ENCODE measurements at places on chromosomes 1 and 21.
A peak's percentile ranks its signal among the peaks of the same experiment; 100 is the strongest.

DNA sequence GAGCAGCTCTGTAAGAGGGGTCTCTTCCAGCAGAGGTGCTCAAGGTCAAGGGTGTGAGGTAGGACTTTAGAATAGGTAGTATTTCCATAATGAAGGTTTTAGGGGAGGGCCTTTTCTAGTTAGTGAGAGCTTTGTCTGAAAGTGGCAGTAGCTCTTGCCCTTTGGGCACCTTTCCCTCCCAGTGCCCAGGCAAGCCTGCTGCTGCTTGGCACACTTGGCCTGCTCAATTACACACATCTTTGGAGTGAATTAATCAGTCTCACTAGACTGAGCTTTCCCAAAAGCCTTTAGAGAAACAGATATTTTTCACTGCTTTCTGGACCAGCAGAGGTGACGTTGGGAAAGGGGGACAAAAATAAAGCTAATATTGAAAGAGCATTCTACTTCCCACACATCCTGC lies 48.0 kb downstream of the MAB21L3 start:
- DNase-seq = no peak

DNA sequence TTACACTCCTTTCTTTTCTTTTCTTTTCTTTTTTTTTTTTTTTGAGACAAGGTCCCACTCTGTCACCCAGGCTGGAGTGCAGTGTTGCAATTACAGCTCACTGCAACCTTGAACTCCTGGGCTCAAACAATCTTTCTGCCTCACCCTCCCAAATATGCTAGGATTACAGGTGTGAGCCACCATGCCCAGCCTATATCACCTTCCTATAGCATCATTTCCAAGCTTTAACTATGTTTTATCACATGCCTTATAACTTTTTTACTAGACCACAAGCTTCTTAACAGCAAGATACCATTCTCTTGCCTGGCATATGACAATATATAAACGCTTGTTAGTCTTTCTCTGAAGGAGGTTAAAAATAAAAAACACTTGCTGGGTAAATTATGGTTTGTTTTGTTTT lies 55.3 kb upstream of the MUTYH start:
- DNase-seq = no peak

DNA sequence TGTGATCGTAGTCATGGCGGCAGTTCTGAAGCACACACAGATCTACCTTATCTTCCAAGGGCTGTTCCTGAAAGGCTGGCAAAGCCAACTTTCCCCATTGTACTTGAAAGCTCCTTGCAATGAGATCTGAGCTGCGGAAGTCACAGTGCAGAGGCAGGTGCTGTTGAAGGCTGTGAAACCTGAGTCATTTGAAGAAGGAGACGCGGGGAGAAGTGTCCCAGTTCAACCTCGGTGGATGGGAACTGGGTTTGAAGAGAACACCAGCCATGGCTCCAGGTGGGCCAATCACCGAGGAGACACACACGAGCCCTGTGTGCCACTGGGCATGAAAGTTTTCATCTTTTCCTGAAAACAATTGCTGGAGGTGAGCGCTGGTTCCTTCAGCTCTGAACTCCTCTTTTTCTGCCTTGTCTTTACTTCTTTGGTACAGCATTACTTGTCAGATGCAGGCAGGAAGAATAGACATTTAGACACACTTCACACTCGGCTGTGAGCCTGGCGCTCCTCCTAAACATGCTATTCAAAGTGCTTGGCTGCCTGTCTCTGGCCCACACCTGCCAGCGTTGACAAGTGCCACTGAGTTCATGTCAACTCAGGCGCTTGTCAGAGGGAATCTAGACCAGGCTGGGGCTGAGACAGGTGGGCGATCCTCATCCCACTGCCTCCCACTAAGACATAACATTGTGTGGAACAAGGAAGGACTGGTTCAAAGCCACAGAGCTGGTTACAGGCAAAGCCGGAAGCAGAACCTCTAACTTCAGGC lies 25.7 kb upstream of the PDE9A start:
- no peak for DNase-seq

- DNase-seq = no peak
These were observed 3.3 kb downstream of the RGS16 start for GRCh38 chr1:182600745-182601415.

- DNase-seq = no peak
These were observed 38.1 kb downstream of the HHAT start for GRCh38 chr1:210366767-210367166.

GRCh38 chr1:27990920-27991537 lies 31.3 kb downstream of the XKR8 start:
- peak; percentile 13 for DNase-seq

DNA sequence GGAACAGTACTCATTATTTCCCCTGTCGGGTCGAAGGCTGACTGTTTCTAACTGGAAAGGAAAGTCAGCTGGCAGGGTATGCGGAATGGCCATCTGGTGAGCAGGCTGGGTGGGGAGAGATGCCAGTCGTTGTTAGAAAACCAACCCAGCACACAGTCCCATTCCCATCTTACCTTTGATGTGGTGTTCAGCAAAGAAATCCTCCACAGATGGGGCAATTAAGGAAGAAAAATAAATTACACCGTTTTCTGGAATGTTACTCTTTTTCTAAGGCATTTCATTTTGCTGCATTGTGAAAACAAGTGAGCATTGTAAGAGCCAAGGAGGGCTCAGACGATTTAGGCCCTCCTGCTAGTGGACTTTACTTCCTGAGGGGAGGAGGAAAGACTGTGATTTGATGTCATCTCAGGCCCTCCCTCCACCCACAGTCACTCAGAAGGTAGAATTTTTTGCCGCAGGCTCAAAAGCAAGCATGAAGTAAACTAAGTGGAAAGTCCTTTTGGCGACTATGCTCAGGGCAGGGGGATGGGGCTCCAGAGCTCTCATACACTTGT lies at the start of gene SLC16A4:
Gene SLC16A4, minus strand, starts transcription at position 335 of the 554 bp plus-strand sequence. CDS start 1,703 bp downstream, outside the sequence.
- DNase-seq = peak; percentile 62

GRCh38 chr1:67759692-67760029 lies 73.6 kb downstream of the GNG12 start:
- peak; percentile 74 for DNase-seq

GRCh38 chr1:43436371-43436770 lies 17.4 kb downstream of the HYI start:
- peak; percentile 26 for DNase-seq

GRCh38 chr1:155010211-155010918 lies 7.8 kb downstream of the ZBTB7B start:
- DNase-seq = no peak

- DNase-seq = no peak
These were observed 22.9 kb downstream of the ATP2B4 start for GRCh38 chr1:203649551-203649998.

- no peak for DNase-seq
These were observed 25.7 kb upstream of the PKN2 start for GRCh38 chr1:88658419-88658818.

GRCh38 chr1:7675431-7676273 lies 95.4 kb upstream of the VAMP3 start:
- no peak for DNase-seq

DNA sequence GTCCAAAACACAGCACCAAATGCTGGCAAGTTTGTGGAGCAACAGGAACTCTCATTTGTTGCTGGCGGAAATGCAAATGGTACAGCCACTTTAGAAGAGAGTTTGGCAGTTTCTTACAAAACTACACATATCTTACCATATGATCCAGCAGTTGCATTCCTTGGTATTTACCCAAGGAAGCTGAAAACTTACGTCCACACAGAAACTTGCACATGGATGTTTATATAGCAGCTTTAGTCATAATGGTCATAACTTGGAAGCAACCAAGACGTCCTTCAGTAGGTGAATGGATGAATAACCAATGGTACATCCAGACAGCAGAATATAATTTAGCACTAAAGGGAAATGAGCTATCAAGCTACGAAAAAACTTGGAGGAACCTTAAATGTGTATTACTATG lies 66.4 kb downstream of the MARK1 start:
- peak; percentile 51 for DNase-seq

- DNase-seq = no peak
These were observed 446 bp upstream of the DEPDC1 start for GRCh38 chr1:68497358-68497698.

GRCh38 chr1:87230501-87230900 lies 98.2 kb upstream of the LMO4 start:
- no peak for DNase-seq
